ENCODE measurements at places on chromosomes 12 and 14. TPM values are rescaled to one million over a fixed set of nuclear protein-coding genes. Genes with fewer than 3 reads are reported as not detected.

Gene NR1H4
- not detected for total RNA-seq

Gene C12orf75
- total RNA-seq: 300 TPM

Gene POLE
- total RNA-seq: 154 TPM

Gene CMTM5
- not detected for total RNA-seq

Gene RIC8B
- total RNA-seq: 14.0 TPM

Gene FOXG1
- total RNA-seq: not detected

Gene NTF3
- total RNA-seq: not detected

Gene KRT75
- not detected for total RNA-seq

Gene MYH6
- not detected for total RNA-seq

Gene KRT74
- total RNA-seq: not detected

Gene CALM1
- 793 TPM for total RNA-seq

Gene MARCHF9
- 21.9 TPM for total RNA-seq

Gene TCL1B
- not detected for total RNA-seq

Gene GPHB5
- total RNA-seq: not detected

Gene NFE2
- not detected for total RNA-seq

Gene TAS2R9
- total RNA-seq: not detected

Gene SYNDIG1L
- total RNA-seq: not detected

Gene DBX2
- not detected for total RNA-seq

Gene ACOT4
- 0.55 TPM for total RNA-seq

Gene CAPZA3
- total RNA-seq: not detected

Gene G2E3
- total RNA-seq: 38.5 TPM

Gene WDR20
- 36.2 TPM for total RNA-seq

Gene OVCH1
- not detected for total RNA-seq

Gene OAS1
- total RNA-seq: 77.2 TPM

Gene TFCP2
- 41.1 TPM for total RNA-seq

Gene MEG3
- not detected for total RNA-seq

Gene AICDA
- not detected for total RNA-seq

Gene LRP1-AS
- not detected for total RNA-seq

Gene FITM1
- 0.57 TPM for total RNA-seq

Gene SMAGP
- total RNA-seq: 2.0 TPM

Gene TRPV4
- total RNA-seq: not detected

Gene TMEM63C
- total RNA-seq: 0.80 TPM

Gene SDR9C7
- not detected for total RNA-seq

Gene PLEKHD1
- 0.16 TPM for total RNA-seq

Gene TAS2R19
- total RNA-seq: 3.5 TPM

Gene APOF
- total RNA-seq: not detected

Gene CLEC2B
- 24.0 TPM for total RNA-seq

Gene ACVRL1
- total RNA-seq: not detected

Gene RIN3
- total RNA-seq: 37.1 TPM

Gene DLGAP5
- 68.1 TPM for total RNA-seq

Gene KRT83
- not detected for total RNA-seq

Gene HCFC2
- total RNA-seq: 14.2 TPM

Gene DEPDC4
- 2.1 TPM for total RNA-seq

Gene CHPT1
- 12.6 TPM for total RNA-seq

Gene L2HGDH
- total RNA-seq: 13.5 TPM

Gene IL22
- not detected for total RNA-seq

Gene PPP1R3E
- total RNA-seq: 26.3 TPM

Gene OTX2
- not detected for total RNA-seq

Gene TMEM30B
- 0.25 TPM for total RNA-seq

Gene LRFN5
- not detected for total RNA-seq

Gene A2M
- not detected for total RNA-seq

Gene VDR
- 41.6 TPM for total RNA-seq

Gene ITGB7
- total RNA-seq: 770 TPM

Gene CCDC196
- total RNA-seq: not detected

Gene SLC25A21
- not detected for total RNA-seq

Gene AP4S1
- 8.3 TPM for total RNA-seq

Gene GLS2
- 0.89 TPM for total RNA-seq

Data from T-helper 2 cell treated with Interferon-gamma antibody and Interleukin-4, amounts not matched to agents 100 ng/mL and 5 ng/mL, for 36 hours (primary cell).